ENCODE measurements at places on chromosomes 16 and 17.
A peak's percentile ranks its signal among the peaks of the same experiment; 100 is the strongest.

DNA sequence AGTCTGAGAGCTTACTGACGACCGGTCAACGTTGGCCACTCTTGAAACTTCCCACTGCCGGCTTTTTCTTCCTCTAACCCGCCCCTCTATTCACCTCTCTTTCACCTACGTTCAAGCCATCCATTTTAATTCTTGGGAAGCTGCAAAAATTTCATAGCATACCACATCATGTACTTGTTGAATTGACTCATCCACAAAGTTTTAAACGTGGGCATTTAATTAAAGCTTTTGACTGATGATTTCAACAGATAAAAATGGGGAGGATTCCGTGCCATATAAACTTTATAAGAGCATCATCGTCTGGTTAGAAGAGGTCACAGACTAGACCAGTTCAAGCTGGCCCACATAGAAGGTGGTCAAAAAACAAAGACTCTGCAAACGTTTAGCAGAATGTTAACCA lies 22.5 kb downstream of the VPS53 start:
- DNase-seq: no peak

DNA sequence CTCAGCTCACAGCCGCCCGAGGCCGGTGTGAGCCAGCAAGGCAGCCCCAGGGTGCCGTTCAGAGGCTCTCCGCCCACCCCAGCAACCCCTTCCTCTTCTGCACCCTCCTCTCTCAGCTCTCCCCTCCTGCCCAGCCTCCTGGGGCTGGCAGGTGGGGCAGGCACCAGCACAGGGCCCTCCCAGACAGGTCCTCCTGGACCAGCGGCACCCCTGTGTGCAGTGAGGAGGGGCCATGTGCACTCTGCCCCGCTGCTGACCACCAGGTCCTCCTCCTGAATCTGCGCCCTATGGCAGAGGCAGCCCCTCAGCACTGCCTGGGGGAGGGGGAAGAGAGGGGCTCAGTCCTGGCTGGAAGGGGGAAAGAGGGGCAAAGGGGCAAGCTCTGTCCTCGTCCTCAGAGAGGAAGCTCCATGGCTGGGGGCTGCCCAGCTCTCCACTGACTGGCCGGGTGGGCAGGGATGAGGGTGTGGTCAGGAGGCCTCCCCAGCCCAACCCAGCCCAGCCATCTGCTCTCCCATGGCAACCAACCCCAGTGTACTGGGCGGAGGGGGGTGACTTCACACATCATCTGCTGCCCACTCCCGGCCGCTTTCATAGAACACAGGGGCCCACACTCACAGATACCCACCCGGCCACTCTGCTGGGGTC lies 5.4 kb upstream of the BCAR1 start:
- no peak for DNase-seq

DNA sequence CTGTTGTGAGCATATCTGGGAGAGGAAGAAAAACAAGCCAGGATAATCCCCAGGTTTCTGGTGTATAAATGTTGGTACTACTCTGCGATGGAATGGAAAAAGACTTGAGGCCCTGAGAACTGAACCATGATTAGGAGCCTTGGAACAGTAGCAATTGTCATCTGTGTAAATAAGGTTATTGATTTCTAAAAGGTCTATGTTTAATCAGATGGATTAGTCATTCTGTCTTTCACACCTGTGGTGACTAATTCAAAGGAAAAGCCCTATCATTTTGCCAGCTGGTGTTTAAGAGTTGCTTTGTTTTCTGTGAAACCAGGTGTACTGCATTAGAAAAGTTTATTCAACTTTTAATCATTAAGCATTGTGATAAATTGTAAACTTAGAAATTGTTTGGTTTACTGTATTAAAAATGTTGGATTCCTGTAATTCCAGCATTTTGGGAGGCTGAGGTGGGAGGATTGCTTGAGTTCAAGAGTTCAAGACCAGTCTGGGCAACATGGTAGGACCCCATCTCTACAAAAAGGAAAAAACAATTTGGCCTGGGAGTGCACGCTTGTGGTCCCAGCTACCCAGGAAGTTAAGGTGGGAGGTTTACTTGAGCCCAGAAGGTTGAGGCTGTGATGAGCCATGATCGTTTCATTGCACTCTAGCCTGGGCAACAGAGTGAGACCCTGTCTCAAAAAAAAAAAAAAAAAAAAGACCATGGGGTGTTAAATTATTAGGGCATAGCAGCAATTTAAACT lies 29.0 kb upstream of the KPNB1 start:
- no peak for DNase-seq

DNA sequence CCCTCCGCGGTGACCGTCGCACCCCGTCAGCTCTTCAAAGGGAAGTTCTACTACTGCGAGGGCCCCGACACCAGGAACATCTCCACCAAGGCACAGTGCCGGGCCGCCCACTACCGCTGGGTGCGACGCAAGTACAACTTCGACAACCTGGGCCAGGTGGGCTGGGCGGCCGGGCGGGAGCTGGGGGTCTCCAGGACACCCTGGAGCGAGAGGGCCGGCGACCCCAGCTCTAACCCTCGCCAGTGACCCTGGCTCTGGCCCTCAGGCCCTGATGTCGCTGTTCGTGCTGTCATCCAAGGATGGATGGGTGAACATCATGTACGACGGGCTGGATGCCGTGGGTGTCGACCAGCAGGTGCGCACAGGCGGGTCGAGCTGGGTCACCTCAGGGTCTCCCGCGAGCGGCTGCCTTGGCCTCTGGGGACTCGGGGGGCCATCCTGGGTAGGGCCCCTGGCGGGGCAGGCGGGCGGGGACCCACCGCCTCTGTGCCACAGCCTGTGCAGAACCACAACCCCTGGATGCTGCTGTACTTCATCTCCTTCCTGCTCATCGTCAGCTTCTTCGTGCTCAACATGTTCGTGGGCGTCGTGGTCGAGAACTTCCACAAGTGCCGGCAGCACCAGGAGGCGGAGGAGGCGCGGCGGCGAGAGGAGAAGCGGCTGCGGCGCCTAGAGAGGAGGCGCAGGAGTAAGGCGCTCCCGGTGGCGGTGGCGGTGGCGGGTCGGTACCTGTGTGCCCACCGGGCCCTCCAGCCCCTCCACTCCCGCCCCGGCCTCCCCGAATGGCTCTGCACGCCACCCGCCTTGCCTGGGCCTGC lies 13.4 kb downstream of the TPSG1 start:
- DNase-seq: no peak

DNA sequence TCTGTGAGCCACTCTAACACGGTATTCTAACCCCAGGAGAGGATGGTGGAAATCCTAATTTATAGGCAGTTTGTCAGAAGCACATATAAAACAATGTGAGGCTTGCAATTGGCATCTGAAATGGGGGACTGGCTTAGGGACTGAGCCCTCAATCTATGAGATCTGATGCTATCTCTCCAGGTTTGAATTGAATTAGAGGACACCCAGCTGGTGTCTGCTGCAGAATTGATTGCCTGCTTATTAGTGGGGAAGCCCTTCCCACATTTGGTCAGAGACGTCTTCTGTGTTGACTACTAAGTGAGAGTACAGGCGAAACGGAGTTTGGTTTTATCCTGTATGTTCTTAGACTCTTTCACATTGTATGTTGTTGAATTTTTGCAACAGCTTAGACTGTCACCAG lies 13.6 kb upstream of the TMIGD1 start:
- no peak for DNase-seq

DNA sequence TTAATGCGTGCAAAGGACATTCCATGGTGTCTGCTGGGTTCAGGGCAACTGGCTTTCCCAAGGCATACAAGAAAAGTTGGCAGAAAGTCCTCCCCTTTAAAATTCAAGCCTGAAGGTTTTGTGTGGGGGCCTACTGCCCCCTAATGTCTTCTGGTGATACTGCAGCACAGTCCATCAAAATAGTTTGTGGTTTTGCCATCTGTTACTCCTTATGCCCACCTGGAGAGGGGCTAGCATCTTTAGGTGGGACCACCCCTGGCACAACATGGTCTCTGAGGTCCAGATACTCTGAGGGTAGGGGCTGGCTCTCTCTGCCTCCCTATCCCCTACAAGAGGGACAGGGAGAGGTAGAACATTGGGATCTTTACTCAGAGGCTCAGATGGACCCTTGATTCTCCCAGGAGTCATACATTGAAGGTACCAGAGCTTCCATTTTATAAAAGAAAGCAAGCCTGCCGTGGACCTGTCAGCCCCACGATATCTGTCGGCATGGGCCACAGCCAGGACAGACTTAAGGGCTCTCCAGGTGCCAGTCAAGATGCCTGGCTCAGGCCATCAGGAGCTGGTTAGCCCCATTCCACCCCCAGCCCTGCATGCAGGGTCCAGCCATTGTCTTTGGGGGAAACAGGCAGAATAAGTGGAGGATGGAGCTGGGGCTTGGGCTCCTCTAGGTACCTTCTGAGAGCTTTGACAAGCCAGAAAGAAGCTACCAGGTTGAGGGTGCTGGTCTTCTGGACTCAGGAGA lies 6.3 kb downstream of the ESRP2 start:
- peak; percentile 70 for DNase-seq

GRCh38 chr17:72901083-72901482 lies 191.4 kb downstream of the SLC39A11 start:
- no peak for DNase-seq

DNA sequence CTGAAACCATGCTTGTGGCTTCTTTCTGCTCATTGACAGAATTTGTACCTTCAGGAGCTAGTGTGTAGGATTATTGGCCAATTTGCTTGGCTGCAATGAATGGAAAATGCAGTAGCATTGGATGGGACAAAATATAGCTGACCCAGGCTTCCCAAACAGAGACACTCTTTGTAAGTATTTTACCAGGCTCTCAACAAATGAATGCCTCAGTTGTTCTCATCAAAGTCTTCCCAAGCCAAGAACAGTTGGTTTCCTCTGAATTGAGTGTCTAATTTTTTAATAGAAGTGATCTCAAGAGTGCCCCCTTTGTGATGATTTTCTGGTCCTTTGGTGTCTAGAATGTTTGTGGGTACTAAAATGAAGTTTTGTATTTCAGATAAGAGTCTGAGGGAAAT lies 140.9 kb downstream of the SHISA9 start:
- DNase-seq: no peak

DNA sequence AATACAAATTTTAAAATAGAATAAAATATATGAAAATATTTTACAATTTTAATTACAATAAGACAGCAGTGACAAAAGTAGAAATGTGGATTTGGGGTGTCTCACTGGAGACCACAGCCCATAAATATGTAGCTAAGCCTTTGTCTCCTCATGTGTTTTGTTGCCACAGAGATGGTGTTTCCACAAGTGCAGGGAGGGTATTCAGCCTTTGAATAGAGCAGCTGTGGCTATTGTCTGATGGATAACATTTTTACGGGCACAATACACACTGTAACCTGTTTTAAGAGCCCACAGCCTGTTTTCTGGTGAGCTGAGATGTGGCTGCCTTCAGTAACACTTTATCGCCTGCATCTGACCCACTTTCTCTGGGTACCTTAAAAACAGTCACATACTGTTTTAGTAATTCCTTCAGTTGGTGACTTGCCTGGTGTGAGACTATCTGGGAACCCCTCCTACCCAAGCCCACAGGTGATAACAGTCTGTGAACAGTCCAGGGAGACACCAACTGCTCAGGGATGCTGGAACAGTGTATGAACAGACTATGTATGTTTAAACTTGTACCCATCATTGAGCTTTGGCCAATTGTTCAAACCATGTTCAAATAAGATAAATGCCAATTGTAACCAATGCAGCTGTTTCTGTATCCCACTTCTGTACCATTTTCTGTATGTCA lies 7.8 kb upstream of the AHSP start:
- DNase-seq: no peak

DNA sequence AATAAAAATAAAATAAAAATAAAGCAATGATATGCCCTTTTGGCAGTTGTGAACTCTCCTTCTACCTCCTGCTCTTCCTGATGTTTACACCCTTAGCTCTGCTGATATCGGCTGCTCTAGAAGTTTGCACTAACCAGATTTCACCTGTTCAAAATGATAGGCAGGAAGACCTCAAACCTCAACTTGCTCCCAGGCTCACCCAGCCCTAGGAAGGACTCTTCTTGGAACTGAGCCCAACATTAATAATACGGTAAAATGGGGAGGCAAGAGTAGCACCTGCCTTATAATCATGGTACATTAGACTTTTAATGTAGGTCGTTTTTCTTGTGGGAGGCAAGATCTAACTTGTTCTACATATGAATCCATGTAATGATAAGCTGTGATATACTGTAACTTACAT lies 61.2 kb upstream of the MED13 start:
- DNase-seq: no peak

GRCh38 chr17:53004902-53005301 lies 817.8 kb upstream of the KIF2B start:
- DNase-seq: no peak

- DNase-seq: peak; percentile 25
Observed at GRCh38 chr16:75385507-75386152, 47.7 kb downstream of the CFDP1 start.

DNA sequence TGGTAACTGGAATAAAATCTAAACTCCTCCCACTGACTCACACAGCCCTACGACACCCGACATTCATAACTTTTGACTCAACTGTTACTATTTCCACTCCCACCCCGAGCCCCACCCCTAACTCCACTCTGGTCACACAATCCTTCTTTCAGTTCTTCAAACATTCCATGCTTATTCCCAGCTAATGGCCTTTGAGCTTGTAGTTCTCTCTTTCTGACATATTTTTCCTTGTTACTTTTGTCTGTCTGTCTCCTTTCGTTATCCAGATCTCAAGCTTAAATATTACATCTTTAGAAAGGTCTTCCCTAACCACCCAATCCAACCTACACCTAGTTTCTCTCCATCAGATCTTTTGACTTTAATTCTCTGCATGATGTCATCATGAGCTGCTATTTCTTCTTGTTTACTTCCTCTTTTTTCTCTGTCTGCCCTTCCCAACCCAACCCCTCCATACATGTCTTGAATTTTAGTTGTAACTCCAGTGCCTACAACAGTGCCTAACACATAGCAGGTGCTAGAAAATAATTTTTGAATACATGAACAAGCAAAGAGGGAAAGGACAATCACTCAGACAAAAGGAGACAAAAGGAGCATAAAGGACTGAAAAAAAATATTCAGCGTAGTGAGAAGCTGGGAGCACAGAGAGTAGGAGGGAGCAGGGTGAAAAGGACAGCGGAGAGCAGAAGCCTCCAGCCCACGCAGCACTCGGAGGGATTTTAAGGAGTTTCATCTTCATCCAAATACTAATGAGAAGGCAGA lies 65.2 kb upstream of the SMIM36 start:
- DNase-seq: no peak

- peak; percentile 14 for DNase-seq
Observed at GRCh38 chr17:28326114-28326513, 7.1 kb downstream of the TMEM97 start.

DNA sequence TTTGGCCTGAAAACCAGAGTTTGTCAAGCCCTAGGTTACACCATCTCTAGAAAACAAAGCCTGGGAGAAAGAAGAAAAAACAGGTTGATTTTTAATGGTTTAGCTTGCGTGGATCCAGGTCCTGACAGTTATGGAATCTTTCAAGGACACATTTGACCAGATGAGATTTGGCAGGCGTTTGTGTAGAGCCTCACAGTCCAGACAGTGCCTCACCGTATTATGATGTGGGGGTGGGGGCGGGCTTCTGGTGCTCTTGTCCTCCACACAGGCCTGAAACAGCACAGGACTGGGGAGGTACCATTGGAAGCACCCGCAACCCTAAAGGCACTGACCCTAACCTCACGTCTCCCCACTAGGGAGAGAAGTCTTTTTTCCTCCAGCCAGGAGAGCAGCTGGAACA lies 19.6 kb downstream of the MVP start:
- no peak for DNase-seq

- DNase-seq: no peak
Observed at GRCh38 chr17:78774453-78774852, 7.6 kb downstream of the CYTH1 start.

GRCh38 chr16:9820476-9821246 lies 361.6 kb downstream of the GRIN2A start:
- DNase-seq: no peak

- DNase-seq: no peak
Observed at GRCh38 chr16:51696376-51696775, 545.3 kb upstream of the SALL1 start.

GRCh38 chr16:64167936-64168335 lies 953.9 kb downstream of the CDH11 start:
- no peak for DNase-seq

- no peak for DNase-seq
Observed at GRCh38 chr16:27335349-27336053, 21.7 kb downstream of the IL4R start.
